ENCODE measurements at places on chromosomes 5 and 9.

DNA sequence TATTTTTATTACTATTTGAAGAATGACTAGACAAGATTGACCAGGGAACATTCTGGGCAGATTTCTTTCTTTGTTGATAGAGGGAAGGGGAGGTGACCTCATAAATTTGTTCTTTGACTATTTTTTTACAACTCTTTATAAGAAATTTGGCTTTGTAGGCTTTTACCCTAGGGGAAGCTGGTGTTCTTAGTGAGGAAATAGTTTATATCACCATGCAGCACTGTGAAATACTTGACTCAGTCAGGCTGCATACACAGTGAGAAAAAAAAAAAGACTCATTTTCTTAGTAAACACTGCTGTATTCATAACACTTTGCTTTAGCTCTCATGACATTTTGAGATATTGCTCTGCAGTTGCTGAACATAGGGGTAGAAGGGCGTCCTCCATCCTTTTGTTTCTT is 336.6 kb upstream of the PIK3R1 start:
- DNase-seq, result no peak

DNA sequence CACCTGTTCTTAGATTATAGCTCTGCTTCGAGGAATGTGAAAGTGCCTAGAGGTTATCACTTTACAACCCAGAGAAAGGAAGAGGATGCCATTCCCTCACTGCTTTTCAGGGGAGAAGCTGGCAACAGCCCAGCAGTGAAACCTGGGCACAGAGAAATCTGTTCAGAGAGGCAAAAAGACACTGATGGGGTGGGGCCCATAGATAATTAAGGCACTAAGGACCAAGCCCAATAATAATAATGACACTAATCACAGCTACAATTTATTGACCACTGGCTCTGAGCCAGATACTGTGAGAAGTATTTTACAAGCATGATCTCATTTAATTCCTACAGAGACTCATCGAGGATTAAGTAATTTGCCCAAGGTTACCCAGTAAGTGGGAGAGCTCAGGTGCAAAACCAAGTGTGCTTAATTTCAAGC is 168.3 kb downstream of the PIK3R1 start:
- no peak for DNase-seq

- no peak for DNase-seq
Observed at GRCh38 chr9:84138541-84138940, 157.9 kb downstream of the RMI1 start.

DNA sequence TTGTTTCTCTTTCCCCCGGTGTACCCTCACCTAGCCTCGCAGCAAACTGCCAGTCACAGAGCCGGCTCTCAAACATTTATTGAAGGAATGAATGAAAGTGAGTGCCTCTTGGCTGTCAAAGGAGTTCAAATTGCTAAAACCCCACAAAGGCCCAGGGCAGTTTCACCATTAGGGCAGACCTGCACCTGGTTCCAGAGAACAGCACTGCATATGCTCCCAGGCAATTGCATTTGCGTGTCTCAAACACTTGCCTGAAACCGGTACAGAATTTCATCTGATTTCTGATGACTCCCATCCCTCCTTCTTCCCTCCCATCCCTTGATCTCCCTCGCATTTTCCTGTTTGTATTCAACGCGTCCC is 165.6 kb upstream of the ZNF462 start:
- no peak for DNase-seq

- no peak for DNase-seq
Observed at GRCh38 chr5:150092159-150092787, 5.9 kb upstream of the CSF1R start.

- DNase-seq, result no peak
Observed at GRCh38 chr9:97806721-97807120, 46.3 kb upstream of the FOXE1 start.

Data from Caco-2 (cell line).